Ascending aorta (tissue), 2 donors: ENCODE measurements at places on chromosomes 3 and 15. TPM values are rescaled to one million over a fixed set of nuclear protein-coding genes. Genes with fewer than 3 reads are reported as not detected.
A peak's percentile ranks its signal among the peaks of the same experiment; 100 is the strongest.

- no peak for DNase-seq
- H3K4me1 ChIP-seq: no peaks in the 10 kb centered on the region
- peaks cover 58% of the 10 kb centered on the region for H3K36me3 ChIP-seq
- H3K27ac ChIP-seq: no peak overlapping the region
- no peak overlapping the region for H3K4me3 ChIP-seq
Observed at GRCh38 chr3:126638790-126639189, 16.1 kb downstream of the TXNRD3 start.

GRCh38 chr3:20564966-20565365, 379.0 kb upstream of the SGO1 start:
- no peaks in the 10 kb centered on the region for H3K27me3 ChIP-seq
- no peak for DNase-seq
- H3K36me3 ChIP-seq: no peaks in the 10 kb centered on the region
- no peak overlapping the region for H3K4me3 ChIP-seq

DNA sequence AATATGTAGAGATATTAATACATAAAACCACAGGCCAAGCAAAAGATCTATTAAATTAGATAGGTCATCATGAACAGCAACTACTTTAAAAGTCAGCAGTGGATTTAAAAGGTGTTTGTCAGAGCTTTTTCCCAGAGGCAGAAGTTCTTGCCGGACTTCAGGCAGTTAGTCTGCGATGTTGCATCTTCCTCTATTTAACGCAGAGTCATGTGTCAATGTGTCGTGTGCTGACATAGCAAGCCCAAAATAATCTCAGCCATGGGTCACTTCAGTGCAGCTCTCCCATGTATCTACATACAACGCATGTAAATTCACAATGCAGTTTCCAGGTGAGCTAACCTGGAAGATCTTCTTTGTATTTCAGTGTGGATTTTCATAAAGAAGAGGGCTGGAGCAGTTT, 8.0 kb upstream of the TMEM212 start:
- H3K4me1 ChIP-seq: peaks cover 3% of the 10 kb centered on the region
- no peaks in the 10 kb centered on the region for H3K36me3 ChIP-seq
- no peak for DNase-seq
- no peak overlapping the region for H3K4me3 ChIP-seq
- H3K27me3 ChIP-seq: no peaks in the 10 kb centered on the region

DNA sequence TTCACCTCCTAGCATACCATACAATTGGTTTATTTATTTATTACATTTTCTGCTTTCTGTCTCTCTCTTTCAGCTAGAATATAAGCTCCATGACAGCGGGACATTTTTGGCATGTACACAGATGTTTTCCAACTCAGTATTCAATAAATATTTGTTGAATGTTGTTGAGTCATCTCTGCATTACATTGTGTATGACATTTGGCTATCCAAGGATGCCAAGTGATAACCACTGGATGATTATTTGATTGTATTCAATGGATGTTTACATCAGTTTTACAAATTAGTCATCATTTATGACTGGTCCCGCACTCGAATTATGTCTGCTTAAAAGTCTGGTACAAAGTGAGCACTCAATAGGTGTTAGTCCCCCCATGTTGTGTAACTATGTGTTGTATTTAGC, 49.5 kb upstream of the STXBP5L start:
- no peaks in the 10 kb centered on the region for H3K4me1 ChIP-seq
- no peaks in the 10 kb centered on the region for H3K36me3 ChIP-seq
- DNase-seq: no peak
- H3K4me3 ChIP-seq: no peak overlapping the region

- no peak overlapping the region for H3K27ac ChIP-seq
- peak; percentile 65 for DNase-seq
- H3K4me3 ChIP-seq: no peak overlapping the region
Observed at GRCh38 chr15:25739687-25740121, 123.4 kb downstream of the ATP10A start.

GRCh38 chr15:79451361-79451999, 19.3 kb downstream of the MINAR1 start:
- H3K4me3 ChIP-seq: no peak overlapping the region
- H3K36me3 ChIP-seq: no peaks in the 10 kb centered on the region
- H3K4me1 ChIP-seq: no peaks in the 10 kb centered on the region
- no peak overlapping the region for H3K27ac ChIP-seq
- no peak for DNase-seq

DNA sequence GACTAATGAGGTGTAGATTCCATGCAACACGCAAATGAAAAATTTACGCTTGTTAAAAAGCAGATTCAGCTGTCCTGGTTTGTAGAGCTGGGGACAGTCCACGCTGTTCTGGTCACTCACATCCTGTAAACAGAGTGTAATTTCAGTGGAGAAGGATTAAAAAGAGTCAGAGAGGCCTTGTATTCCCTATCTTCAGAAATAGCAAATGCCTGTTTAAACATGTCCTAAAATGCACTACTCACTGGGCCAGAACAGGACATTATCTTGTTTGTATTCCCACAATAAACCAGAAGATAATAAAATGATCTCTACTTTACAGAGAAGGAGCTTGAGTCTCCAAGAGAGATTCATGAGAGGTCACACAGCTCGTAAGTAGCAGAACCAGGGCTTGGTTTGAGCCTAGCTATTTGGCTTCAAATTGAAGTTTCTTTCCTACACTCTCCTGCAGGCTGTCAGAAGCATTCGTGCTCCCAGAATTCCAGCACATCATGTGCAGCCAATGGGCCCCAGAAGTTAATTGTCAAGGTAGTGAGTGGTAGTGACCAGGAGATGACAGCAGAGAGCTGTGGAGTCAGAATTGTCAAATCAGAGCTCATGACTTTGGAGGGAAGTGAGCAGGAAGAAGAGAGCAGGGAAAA, 242.5 kb downstream of the ATP8B4 start:
- no peaks in the 10 kb centered on the region for H3K36me3 ChIP-seq
- peak overlapping the region; percentile 88 for H3K27ac ChIP-seq
- DNase-seq: no peak

GRCh38 chr15:39313467-39313866, 267.4 kb upstream of the THBS1 start:
- H3K4me3 ChIP-seq: no peak overlapping the region
- no peak for DNase-seq
- no peak overlapping the region for H3K27ac ChIP-seq
- no peaks in the 10 kb centered on the region for H3K36me3 ChIP-seq
- H3K27me3 ChIP-seq: no peaks in the 10 kb centered on the region
- no peaks in the 10 kb centered on the region for H3K4me1 ChIP-seq

- H3K27me3 ChIP-seq: no peaks in the 10 kb centered on the region
- no peaks in the 10 kb centered on the region for H3K4me1 ChIP-seq
- no peak overlapping the region for H3K27ac ChIP-seq
Observed at GRCh38 chr15:78212546-78213424, 21.6 kb downstream of the ACSBG1 start.

DNA sequence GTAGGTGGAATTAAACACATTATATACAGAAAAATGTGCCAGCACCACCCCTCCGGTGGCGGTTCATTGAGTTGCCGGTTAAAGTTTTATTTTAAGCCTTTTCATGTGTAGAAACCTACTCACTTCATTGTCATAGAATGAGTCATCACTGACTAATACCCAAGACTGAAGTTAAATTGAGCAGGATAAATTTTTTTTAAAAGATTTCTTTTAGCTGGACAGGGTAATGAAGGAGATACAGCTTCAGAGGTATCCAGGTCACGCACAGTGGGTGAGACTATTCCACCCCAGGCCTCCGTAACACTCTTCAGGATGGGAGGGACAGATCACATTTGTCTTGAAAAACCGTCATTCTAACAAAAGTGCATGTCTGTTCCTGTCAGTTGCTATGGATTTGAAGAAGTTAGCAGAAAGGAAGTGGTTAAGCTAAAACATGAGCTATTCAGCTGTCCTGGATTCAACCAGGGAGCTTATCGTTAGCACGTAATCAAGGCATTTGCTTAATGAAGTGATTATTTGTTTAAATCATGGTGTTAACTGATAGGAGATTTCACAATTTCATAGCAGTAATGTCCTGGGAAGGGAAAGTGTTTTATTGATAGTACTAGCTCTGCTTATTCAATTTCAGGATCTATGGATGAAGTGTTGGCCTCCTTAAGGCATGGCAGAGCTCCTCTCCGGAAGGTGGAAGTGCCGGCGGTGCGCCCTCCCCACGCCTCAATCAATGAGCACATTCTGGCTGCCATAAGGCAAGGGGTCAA, 23.4 kb downstream of the WHAMM start:
- no peak for DNase-seq
- H3K36me3 ChIP-seq: peaks cover 99% of the 10 kb centered on the region
- H3K4me1 ChIP-seq: peaks cover 11% of the 10 kb centered on the region

- H3K4me1 ChIP-seq: no peaks in the 10 kb centered on the region
- H3K27me3 ChIP-seq: no peaks in the 10 kb centered on the region
- no peak overlapping the region for H3K27ac ChIP-seq
Observed at GRCh38 chr3:32322311-32322710, 69.3 kb upstream of the CMTM7 start.

GRCh38 chr15:101042320-101042719, 123.2 kb downstream of the LRRK1 start:
- peak; percentile 56 for DNase-seq
- H3K27ac ChIP-seq: no peak overlapping the region
- no peak overlapping the region for H3K4me3 ChIP-seq
- no peaks in the 10 kb centered on the region for H3K27me3 ChIP-seq

DNA sequence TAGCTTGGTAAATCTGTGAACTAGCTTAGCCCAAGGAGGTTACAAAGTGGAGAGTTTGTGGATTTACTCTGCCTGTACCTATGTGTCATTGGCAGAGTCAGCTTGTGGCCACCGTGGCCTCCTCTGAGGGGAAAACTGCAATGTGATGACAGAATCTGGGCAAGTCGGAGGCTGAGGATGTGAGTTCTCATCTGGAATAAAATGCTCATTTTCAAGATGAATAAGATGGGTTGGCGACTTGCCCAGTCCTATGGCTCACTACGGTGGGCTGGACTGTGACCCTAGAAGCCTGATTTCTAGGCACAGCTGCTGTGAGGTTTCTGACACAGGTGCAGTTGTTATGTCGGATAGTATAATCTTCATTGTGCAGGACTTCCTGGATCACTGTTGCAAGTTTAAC, 83.7 kb downstream of the ETV5 start:
- no peaks in the 10 kb centered on the region for H3K4me1 ChIP-seq
- no peak for DNase-seq
- H3K36me3 ChIP-seq: no peaks in the 10 kb centered on the region
- H3K27me3 ChIP-seq: no peaks in the 10 kb centered on the region

- H3K4me3 ChIP-seq: no peak overlapping the region
- H3K36me3 ChIP-seq: peaks cover under 1% of the 10 kb centered on the region
- no peaks in the 10 kb centered on the region for H3K27me3 ChIP-seq
- DNase-seq: no peak
Observed at GRCh38 chr3:37813403-37813802, 48.3 kb upstream of the CTDSPL start.

GABRR3 gene
- not detected for total RNA-seq

- H3K4me1 ChIP-seq: no peaks in the 10 kb centered on the region
- H3K4me3 ChIP-seq: no peak overlapping the region
- no peaks in the 10 kb centered on the region for H3K27me3 ChIP-seq
- no peak overlapping the region for H3K27ac ChIP-seq
Observed at GRCh38 chr3:128021768-128022372, 30.4 kb upstream of the SEC61A1 start.

ASB7 gene
- total RNA-seq: 9.3 TPM
